ENCODE measurements at places on chromosomes 3 and 15. TPM values are rescaled to one million over a fixed set of nuclear protein-coding genes. Genes with fewer than 3 reads are reported as not detected.

The GOLGA6L7 gene
- not detected for polyA plus RNA-seq

The FBN1 gene
- 2.4 TPM for polyA plus RNA-seq

The TRPM1 gene
- polyA plus RNA-seq: 0.39 TPM

The ITPKA gene
- polyA plus RNA-seq: 44.5 TPM

Data from Purkinje cell (primary cell).